ENCODE measurements at places on chromosomes 7 and 10. TPM values are rescaled to one million over a fixed set of nuclear protein-coding genes. Genes with fewer than 3 reads are reported as not detected.
A peak's percentile ranks its signal among the peaks of the same experiment; 100 is the strongest.

DNA sequence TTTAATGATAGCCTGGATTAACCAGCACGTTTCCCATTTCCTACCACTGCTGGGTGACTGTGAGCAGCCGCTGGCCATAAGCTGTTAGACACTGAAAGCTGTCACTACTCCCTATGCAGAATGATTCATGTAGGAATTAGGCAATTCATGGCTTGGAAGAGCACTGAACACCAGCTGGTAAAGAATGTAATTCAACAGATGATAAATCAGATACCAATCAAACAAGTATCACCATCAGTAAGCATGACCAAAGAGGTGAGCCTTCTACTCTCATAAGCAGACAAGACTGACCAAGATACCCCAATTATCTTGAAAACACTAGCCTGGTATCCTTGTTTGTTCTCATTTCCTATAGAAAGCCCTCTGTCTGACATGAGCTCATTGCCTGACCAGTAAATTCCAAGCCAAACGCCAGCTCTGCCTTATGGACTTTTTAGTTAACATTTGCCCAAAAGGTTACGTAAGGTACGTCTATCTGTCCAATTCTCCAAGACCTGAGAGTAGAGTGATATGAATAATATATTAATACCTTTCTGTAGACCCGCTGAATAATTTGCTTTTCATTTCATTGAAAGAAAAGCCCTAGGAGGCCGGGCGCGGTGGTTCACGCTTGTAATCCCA lies 127.7 kb downstream of the ELMO1 start:
- DNase-seq = no peak

DNA sequence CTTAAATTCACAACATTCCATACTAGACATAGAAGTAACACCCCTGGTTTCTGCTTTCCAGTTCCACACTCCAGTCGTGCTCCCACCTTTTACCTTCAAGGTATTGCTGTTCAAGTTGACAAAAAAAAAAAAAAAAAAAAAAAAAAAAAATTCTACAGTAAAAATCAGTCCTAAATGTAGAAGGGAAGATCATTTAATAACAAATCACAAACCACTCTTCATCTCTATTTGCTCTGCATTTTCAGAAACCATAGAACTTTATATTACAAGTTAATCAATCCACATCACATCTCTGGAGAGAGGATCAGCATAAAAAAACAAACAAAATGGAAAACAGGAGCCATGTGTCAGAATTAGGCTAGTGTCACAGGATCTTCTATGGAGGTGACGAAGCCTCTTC lies 206.3 kb upstream of the KLF14 start:
- no peak for DNase-seq

GRCh38 chr7:23593706-23594105 lies 3.5 kb upstream of the CCDC126 start:
- no peak for DNase-seq

DNA sequence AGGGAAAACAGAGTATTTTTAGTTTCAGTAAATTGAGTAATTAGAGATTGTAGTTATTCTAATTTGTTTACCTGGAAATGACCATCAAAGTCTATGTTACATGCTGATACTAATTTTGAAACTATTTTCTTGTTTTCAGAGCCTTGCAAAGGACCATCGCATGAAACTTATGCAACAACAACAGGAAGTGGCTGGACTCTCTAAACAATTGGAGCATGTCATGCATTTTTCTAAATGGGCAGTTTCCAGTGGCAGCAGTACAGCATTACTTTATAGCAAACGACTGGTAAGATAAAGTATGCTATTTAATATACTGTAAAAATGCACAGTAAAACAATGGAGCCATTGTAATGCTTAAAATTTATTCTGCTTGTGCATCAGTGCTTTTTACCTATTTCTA lies 78.5 kb downstream of the TRIM24 start:
- DNase-seq = no peak

- DNase-seq = peak; percentile 18
These were observed 84.6 kb upstream of the PDGFA start for GRCh38 chr7:604001-604883.

- peak; percentile 82 for DNase-seq
These were observed 340.2 kb upstream of the CELF2 start for GRCh38 chr10:10677479-10677878.

- no peak for DNase-seq
These were observed 241.4 kb downstream of the TNS3 start for GRCh38 chr7:47340517-47340916.

GRCh38 chr10:119980956-119981750 lies 88.6 kb downstream of the SEC23IP start:
- DNase-seq = no peak

GRCh38 chr10:35910234-35910633 lies 268.1 kb upstream of the FZD8 start:
- peak; percentile 90 for DNase-seq

DNA sequence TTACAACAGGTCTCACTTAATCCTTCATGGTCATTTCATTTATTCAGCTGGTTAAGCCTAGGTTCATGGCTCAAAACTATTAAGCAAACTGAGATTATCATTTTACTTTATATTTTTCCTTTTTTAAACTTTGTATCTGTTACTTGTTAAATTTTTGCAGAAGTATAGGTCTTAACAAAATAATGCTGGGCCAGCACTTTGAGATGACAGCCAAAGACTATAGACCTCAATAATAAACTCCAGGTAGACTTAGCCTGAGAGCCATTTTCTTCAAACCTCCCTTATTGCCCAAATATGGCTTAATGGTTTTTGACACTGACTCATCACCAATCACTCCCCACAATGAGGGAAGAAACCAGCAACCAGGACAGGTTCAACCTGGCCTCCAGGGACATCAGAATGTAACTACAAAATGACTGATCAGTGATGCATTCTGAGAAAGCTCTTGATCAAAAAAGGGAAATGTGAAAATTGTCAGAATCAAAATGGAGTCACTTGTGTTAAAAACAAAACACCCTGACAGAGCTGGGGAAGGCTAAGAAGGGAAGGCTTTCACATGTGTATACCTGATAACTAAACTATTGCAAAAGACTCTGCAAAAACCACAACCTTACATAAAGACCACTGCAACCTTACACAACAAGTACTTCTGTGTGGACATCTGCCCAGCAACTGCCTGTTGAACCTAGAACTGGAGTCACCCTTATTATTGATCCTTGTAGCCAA lies 2.1 kb upstream of the CCDC126 start:
- no peak for DNase-seq

GRCh38 chr10:129921801-129922597 lies 42.1 kb downstream of the EBF3 start:
- DNase-seq = no peak

DNA sequence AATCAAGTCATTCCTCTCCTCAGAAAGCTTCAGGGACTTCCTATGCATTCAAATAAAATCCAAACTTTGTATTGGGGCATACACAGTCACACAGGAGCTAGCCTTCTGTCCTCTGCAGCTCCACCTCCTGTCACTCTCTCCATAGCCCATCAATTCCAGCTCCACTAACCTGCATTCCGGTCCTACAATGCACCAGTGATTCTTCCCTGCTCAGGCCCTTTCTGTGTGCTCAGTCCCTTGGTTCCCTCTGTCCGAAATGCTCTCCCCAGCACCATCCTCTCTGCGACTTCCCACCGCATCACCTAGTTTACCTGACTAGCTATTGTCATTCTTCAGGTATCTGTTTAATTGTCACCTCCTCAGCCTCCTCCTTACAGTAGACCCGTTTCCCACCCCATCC lies 26.4 kb upstream of the YAE1 start:
- DNase-seq = no peak

DNA sequence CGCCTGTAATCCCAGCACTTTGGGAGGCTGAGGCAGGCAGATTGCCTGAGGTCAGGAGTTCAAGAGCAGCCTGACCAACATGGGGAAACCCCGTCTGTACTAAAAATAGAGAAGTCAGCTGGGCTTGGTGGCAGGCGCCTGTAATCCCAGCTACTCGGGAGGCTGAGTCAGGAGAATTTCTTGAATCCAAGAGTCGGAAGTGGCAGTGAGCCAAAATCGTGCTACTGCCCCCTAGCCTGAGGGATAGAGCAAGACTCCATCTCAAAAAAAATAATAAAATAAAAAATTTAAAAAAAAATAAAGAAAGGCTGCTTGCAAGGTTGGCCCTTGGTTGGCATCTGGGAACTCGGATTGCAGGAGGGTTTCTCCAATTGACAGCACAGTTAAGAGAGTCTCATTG lies 221.6 kb downstream of the DGKI start:
- DNase-seq = peak; percentile 45

GRCh38 chr7:80459776-80460510 lies 51.9 kb downstream of the GNAT3 start:
- DNase-seq = no peak

DNA sequence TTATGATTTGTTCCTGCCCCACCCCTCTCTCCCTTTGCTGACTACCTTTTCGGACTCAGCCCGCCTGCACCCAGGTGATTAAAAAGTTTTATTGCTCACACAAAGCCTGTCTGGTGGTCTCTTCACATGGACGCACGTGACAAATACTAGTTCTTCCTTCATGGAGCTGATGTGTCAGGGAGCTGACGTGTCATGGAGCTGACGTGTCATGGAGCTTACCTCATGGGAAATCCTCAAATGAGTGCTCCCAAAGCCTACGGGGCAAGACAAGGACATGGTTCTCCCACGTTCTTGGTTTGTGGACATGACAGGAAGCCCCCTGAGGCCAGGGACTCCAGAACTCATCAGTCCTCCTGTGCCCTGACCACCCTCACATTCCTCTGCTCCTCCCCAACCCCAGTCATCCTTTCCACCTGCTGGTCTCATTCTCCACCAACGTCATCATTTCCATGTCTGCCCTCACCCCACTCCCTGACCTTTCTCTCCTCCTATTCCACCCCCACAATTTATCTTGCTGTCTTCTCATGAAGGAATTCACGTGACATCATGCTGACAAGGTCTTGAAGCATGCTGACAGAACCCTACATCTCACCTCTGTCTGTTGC lies 261.3 kb downstream of the TCERG1L start:
- DNase-seq = no peak

- no peak for DNase-seq
These were observed 40.2 kb upstream of the SYPL1 start for GRCh38 chr7:106152313-106152665.

GRCh38 chr7:4939971-4940728 lies 18.8 kb downstream of the MMD2 start:
- DNase-seq = no peak

DNA sequence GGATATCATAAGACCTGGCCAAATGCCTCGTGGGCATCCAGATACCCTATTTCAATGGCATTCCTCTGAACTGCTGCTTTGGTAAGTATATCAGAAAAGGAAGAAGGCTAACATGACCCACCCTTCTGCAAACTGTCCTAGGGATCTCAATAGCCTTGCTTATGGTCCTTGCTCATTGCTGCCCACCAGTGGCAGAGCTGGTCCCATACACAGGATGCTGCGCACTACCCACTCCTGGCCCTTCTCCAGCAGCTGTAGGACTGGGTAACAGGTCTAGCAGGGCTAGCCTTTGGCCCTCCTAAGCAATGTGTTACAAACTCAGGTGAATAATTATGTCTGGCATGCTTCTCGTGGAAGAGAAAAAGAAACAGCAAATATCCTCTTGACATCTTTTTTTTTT lies 72.5 kb downstream of the C10orf90 start:
- peak; percentile 67 for DNase-seq

- DNase-seq = no peak
These were observed 123.2 kb upstream of the UNC5B start for GRCh38 chr10:71089162-71089561.

DNA sequence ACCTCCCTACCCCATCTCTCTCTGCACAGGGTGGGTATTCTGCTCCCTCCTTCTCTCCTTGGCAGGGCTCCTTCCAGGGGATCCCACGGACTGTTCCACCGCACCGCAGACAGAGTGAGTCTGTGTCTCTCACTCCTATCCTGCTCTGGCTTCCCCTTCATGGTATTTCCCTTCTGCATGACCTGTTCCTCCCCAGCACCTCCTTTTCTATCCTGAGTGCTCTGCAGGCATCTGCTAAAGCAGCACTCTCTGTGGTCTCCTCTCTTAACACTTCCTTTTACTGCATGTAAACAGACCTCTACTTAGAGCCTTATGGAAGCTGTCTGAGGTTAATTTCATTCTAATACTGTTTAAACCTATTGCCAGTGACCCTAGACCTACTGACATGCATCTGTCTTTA lies 171.5 kb downstream of the CCSER2 start:
- DNase-seq = no peak

GRCh38 chr10:56763090-56763489 lies 402.0 kb upstream of the ZWINT start:
- DNase-seq = no peak

- DNase-seq = peak; percentile 65
These were observed 206 bp downstream of the UPF2 start for GRCh38 chr10:12042409-12042796.

GRCh38 chr10:47081264-47081663 lies 170.0 kb downstream of the PTPN20 start:
- no peak for DNase-seq

GRCh38 chr10:100948916-100949315 lies 20.4 kb upstream of the SEMA4G start:
- DNase-seq = no peak

- no peak for DNase-seq
These were observed 663.6 kb downstream of the GRM8 start for GRCh38 chr7:126589068-126589684.

DNA sequence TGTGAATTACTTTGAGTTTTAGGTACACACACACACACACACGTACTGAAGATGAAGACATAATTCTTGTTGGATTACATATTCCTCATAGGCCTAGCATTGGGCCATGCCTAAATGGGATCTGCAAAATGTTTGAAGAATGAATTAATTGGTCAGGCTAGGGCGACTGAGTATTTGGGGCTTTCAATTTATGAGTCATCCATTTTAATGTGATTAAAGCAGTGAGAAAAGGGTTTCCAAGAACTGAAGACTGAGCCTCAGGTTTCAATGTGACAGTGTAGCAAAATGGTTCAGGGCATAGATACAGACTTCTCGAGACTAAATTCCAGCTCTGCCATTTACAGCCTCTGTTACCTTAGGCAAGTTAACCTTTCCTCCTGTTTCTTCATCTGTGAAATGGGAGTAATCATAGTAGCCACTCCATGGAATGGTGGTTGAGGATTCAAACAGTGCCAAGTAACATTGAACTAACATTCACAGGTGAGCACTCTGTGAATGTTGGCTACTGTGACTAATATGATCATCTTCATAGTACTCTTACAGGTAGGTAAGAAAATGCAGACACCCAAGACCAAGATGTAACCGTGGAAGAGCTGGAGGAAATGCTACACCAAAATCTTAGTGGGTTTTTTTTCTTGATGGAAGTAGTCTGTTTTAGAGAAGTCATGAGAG lies 7.6 kb downstream of the BPGM start:
- DNase-seq = peak; percentile 18

MYL7 gene
- total RNA-seq = not detected

ADAM12 gene
- total RNA-seq = 141 TPM

NME8 gene
- total RNA-seq = not detected

AMPH gene
- 1.9 TPM for total RNA-seq

TTYH3 gene
- total RNA-seq = 25.3 TPM

CDHR1 gene
- not detected for total RNA-seq

PCDH15 gene
- not detected for total RNA-seq

RAMP3 gene
- total RNA-seq = not detected

ETV1 gene
- 14.5 TPM for total RNA-seq

JAZF1 gene
- 13.8 TPM for total RNA-seq

CADPS2 gene
- total RNA-seq = 0.43 TPM

THNSL1 gene
- 3.0 TPM for total RNA-seq

Measured in GM23248 (cell line).